Stomach (tissue), 19 donors: ENCODE measurements at places on chromosomes 2 and 18. TPM values are rescaled to one million over a fixed set of nuclear protein-coding genes. Genes with fewer than 3 reads are reported as not detected.
A peak's percentile ranks its signal among the peaks of the same experiment; 100 is the strongest.

GRCh38 chr2:15640261-15640711, 48.6 kb downstream of the DDX1 start:
- DNase-seq = peak; percentile 57

The GAL3ST2 gene
- total RNA-seq = 311 TPM

- DNase-seq = no peak
These were observed 88.8 kb downstream of the LRP1B start for GRCh38 chr2:142041996-142042395.

- DNase-seq = no peak
These were observed 112.4 kb downstream of the LDLRAD4 start for GRCh38 chr18:13330996-13331395.

DNA sequence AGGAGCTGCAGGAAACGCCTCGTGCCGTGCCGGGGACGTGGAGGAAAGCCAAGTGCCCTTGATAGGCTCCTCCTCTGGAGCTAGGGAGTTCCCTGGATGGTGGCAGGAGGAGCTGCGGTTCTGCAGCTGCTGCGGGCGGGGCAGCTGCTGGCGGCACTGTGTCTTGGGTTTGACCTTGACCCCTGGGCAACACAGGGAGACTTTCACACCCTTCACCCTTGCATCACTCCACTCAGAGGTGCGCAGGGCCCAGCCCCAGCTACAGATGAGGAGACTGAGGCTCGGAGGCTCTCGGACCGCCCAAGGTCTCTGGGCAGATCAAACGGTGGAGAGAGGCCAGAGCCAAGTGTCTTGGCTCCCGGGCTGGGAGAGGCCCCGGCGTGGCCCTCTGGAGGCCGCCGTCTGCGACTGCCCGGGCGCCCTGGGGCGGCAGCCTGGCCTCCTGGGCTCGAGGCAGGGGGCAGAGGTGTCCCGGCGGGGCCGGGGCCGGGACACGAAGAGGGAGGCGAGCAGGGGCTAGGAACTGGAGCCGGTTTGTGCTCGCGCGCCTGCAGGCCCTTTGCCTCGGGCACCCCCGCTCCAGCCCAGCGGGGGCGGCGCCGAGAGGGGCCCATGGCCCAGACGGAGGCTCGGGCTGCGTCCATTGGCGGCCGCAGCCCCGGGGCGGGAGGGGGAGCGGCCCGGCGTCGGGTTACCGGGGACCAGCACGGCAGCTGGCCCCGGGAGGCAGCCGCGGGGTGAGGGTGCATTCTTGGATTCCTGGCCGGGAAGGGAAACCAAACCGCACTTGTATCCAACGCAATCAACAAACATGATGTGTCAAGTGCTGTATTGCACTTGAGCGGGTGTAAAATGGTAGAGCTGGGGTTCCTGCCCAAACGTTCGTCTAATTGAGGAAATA, 129.6 kb upstream of the SLC1A4 start:
- DNase-seq = peak; percentile 94

DNA sequence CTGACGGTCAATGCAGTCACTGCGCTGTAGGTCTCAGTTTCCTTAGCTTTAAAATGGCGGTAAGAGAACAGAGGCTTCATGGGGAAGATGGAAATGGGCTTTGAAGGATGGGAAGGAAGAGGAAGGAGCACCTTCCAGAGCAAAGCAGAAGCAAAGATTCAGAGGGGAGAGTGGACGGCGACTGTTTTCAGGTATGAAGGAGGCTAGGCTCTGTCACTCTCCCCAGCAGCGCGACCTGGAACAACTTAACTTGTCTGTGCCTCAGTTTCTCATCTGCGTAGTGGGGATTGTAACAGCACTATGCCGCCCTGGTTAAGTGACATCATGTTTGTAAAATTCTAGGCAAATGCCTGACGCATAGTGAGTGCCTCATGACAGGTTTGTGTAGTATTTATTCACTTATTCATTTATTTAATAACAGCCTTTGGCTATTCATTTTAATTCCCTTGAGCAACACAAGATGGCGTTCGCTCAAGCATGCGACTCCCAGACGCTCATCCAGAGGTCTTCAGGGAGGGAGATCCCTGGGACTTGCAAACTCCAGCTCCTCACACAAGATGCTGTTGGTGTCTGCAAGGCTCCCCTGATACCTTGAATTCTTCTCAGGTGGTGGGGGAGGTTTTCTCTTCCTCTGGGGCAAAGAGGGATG, 336.3 kb downstream of the DYSF start:
- no peak for DNase-seq

The ABCG5 gene
- not detected for total RNA-seq

- no peak for DNase-seq
These were observed 224.8 kb downstream of the NUP35 start for GRCh38 chr2:183349091-183349490.

- DNase-seq = no peak
These were observed 464.2 kb upstream of the UBE2E3 start for GRCh38 chr2:180516232-180516631.

- no peak for DNase-seq
These were observed 606.0 kb upstream of the GCFC2 start for GRCh38 chr2:76316691-76317090.

DNA sequence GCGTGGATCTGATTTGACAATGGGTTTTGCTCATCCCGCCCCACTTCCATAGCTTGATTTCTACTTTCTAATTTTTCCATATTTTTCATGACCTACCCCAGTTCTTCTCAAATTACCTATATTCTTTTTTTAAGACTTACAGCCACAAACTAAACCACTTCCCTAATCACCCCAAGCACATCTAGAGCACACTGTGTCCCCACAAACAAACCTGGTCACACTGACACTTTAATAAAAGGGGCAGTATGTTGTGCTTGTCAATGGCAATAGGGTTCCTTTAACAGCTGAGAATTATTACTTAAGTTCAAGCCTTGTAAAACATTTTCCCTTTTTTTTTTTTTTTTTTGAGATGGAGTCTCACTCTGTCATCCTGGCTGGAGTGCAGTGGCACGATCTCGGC, 47.1 kb downstream of the MREG start:
- DNase-seq = no peak

DNA sequence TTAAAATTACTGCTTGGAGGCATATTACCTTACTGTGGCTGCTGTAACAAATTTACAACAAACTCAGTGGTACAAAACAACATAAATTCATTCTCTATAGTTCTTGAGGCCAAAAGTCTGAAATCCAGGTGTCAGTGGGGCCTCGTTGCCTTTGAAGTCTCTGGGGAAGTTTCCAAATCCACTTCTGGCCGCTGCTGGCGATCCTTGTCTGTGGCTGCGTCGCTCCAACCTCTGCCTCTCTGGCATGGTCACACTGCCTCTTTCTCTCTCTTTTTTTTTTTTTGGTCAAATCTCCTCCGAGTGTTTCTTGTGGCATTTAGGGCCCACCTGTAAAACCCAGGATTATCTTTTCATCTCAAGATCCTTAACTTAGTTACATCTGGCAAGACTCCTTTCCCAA, 182.8 kb downstream of the ST6GAL2 start:
- no peak for DNase-seq

The HOXD3 gene
- total RNA-seq = not detected

DNA sequence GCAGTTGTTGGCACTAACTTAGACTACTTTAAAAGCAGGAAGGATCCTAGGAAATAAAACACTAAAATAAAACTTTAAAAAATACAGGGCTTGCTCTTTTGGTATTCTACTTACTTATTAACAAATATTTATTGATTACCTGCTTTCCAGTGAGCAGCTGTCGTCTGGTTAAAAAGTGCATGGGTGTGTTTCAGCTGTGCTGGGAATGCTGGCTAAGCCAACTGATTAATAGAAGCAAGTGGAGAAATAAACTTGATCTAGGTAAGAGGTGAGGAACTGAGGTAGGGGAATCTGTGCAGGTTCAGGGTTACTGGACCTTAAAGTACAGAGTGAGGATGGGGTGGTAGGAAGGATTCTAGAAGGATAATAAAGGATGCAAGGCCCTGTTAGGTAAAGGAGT, 110.8 kb downstream of the SPTBN1 start:
- DNase-seq = no peak

- peak; percentile 82 for DNase-seq
These were observed 208.4 kb downstream of the RAD51AP2 start for GRCh38 chr2:17309741-17310339.

- no peak for DNase-seq
These were observed 52.4 kb downstream of the ASAP2 start for GRCh38 chr2:9258953-9259399.

GRCh38 chr18:59779979-59780378, 82.8 kb upstream of the CCBE1 start:
- no peak for DNase-seq

DNA sequence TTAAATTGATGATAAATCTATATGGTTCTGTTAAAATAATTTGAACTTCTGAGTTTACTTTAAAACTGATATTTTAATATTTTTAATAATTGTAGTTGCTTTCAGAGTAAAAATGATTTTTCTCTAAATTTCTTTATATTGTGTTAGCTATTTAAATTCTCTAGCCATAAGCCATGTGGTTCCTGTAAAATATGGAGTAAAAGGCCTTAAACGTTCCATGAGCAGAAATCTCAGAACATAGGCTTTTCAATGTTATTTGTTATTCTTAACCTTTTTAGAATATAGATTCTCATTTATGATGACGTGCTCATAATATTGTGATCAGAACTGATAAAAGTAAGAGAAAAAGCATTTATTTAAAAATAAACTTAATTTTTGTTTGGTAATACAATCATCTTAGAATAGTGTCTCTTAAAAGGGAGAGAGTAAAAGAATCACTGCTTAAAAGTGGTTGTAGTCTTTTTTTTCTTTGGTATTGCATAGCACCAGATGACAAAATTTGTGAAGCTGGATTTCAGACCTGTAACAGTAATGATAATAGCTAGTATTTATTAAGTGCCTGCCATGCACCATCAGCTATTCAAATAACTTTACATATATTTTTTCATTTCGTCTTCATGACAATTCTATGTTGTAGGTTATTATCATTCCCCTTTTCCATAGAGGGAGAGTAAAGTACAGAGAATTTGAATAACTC, 2.7 kb downstream of the BMPR2 start:
- DNase-seq = no peak

- DNase-seq = no peak
These were observed 85.2 kb downstream of the RBMS1 start for GRCh38 chr2:160408173-160408958.

- no peak for DNase-seq
These were observed 59.3 kb downstream of the ATL2 start for GRCh38 chr2:38317725-38318124.

GRCh38 chr18:48676756-48677368, 138.0 kb downstream of the CTIF start:
- peak; percentile 84 for DNase-seq

The CCL20 gene
- 1.8 TPM for total RNA-seq

DNA sequence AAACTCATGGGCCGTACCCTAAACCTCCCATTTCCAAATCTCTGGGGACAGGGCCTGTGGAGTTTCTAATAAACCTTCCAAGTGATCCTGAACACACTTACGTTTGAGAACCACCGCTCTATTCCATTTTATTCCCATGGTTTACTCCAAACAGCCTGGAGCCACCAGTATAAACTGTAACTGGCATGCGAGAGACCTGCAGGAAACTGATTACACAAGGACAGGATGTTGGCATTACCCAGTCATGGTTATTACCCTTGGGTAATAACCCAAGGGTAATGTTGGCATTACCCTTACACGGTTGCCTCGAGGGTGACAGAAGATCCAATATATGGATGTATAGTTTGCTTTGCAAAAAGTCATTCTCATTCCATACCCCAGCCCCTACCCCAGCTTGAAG, 37.0 kb upstream of the YPEL5 start:
- DNase-seq = no peak

DNA sequence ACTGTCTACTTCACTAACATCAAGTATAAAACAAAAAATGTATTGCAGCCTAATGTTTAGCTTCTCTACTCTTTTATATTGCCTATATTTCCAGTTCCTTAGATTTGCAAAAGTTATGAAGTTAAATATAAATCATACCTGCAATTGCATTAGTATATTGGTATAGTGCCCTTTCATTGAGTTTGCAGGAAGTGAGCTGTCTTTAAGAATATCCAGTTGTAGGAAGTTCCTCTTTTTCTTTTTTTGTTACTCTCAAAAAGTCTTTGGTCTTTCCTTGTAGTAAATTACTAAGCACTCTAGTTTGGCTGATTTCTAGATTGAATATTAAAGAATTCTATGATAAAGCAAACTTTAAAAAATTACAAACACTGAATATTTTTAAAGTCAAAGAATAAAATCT, 71.3 kb upstream of the FN1 start:
- DNase-seq = no peak

DNA sequence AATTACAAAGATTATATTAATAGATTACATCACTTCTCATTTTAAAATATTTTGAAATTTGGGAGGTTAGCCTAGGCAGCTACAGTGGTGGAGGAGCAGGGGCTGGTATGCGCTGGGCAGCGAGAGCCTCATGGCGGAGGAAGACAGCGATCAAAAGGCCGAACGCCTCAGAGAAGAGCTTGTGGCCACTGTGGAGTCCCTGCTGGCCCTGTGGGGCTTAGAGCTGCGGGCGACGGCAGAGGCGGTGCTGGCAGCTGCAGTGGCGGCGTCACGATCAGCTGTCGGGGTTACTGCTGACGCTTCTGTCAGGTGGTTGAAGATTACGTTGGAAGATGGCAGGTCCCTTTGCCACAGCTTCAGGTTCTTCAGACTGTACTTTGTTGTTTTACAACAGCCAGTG, 87.4 kb downstream of the ROCK2 start:
- DNase-seq = no peak

DNA sequence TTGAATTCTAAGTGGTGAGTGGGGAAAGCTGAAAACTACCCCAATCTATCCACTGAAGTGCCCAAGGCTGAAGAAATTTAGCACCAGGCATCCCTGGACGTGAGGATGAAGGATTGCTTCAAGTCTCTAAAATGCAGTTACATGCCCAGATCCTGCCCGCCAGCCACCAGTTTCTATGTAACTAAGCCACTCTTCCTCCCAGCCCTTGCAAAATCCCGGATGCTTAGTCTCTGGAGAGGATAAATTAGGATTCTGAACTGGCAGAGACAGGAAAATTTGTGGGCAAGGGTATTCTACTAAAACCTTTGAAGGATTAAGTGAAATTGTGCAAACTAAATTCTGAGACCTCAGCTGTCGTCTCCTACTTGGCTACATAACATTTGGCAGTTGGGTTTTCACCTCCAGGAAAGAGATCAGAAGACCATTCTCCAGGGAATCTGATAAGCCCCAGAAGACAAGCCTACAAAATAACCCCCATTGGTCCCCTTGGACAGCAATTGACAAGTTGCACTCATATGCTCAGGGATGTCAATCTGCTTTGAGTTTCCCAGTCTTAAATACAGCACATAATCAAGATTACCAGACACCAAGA, 93.9 kb upstream of the CD226 start:
- no peak for DNase-seq

- DNase-seq = no peak
These were observed 690.0 kb upstream of the PIK3C3 start for GRCh38 chr18:41265047-41265446.

The HNMT gene
- total RNA-seq = 55.1 TPM

GRCh38 chr2:7744827-7745226, 827.6 kb downstream of the RNF144A start:
- DNase-seq = no peak
